Stimulated activated naive CD4-positive, alpha-beta T cell (primary cell): ENCODE measurements at places on chromosomes 5 and 9.

DNA sequence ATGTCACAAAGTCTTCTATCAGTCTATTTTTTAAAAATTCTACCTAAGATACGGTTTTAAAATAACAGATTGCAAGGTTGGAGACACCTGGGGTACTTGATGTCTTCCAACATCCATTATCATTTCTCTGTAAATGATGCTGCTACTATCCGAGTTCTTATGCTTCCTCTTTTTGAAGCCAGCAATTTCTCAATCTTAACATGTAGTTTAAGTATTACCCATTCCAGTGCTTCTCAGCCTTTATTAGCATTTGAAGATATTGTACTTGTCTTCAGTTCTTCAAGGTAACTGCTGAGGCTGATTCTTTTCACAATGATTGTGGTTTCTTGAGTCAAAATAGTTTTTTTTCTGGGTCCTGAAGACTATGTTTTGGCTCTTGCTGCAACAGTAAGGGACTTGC is 96.4 kb upstream of the SELENOP start:
- no peak for DNase-seq

- no peak for DNase-seq
Observed at GRCh38 chr5:176879663-176880361, 19.3 kb downstream of the HK3 start.

DNA sequence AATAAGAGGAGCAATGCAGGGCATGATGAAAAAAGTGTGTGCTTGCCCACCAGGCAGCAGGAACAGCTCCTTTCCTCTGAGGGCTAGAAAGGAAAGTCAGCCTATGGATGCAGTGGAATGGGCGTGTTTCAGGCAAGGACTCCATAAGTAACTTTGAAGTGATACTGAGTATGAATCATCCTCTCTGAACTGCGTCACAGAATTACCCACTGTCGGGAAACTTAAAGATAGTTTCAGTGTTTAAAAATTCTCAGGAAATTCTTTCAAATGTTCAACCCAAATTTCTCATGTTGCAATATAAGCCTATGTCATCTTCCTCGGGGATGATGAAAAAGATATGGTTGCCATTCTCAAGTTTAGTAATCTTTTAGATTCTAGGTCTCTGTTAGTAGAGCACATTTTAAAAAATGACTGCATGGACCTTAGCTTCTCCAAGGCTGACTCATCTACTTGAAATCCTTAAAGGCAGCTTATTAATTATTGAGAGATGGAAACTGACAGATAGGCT is 27.7 kb downstream of the PTCD2 start:
- DNase-seq = no peak

GRCh38 chr5:1886846-1887587 is 4.3 kb upstream of the IRX4 start:
- DNase-seq = no peak
